Activated T-helper 1 cell treated with anti-CD3 and anti-CD28 coated beads, Interleukin-12 subunit alpha, Interleukin-12 subunit beta, Interleukin-2, Interleukin-4 antibody, amounts not matched to agents 30 ng/mL and 10 ng/mL and 1 ng/mL, durations not matched to agents 14 hours and 24 hours and 36 hours (primary cell): ENCODE measurements at places on chromosomes 6 and 20. TPM values are rescaled to one million over a fixed set of nuclear protein-coding genes. Genes with fewer than 3 reads are reported as not detected.

DNA sequence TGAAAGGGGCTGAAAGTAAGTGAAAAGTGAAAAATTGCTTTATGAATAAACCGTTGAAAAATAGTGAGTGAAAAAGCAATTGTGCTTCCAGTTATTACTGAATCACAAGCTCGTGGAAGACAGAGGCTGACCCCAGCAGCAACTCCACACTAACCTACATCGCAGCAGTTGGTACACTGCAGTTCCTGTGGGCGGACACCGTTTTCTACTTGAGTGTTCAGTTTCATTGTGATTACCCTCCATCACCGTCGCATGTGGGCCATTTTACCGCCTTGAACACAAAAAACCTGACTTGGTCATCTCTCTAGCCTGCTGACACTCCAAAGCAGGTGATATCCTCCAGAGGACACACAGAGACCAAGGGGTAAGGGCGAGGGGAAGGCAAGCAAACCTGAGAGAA is 28.4 kb downstream of the PRDM1 start:
- H3K27ac ChIP-seq = peak overlapping the region; percentile 82
- peaks cover 15% of the 10 kb centered on the region for H3K36me3 ChIP-seq
- peak; percentile 47 for DNase-seq
- H3K4me3 ChIP-seq = peak overlapping the region; percentile 58

GRCh38 chr6:108689272-108690161 is 128.8 kb downstream of the FOXO3 start:
- no peak overlapping the region for H3K4me3 ChIP-seq
- no peak for DNase-seq
- H3K4me1 ChIP-seq = peaks cover 15% of the 10 kb centered on the region
- H3K36me3 ChIP-seq = peaks cover 8% of the 10 kb centered on the region

GRCh38 chr20:44701118-44701857 is 13.9 kb upstream of the CCN5 start:
- no peaks in the 10 kb centered on the region for H3K27me3 ChIP-seq
- no peak for DNase-seq
- no peak overlapping the region for H3K27ac ChIP-seq
- H3K4me3 ChIP-seq = no peak overlapping the region
- no peaks in the 10 kb centered on the region for H3K36me3 ChIP-seq
- H3K4me1 ChIP-seq = no peaks in the 10 kb centered on the region

GRCh38 chr6:148110925-148111324 is 231.7 kb upstream of the SASH1 start:
- H3K27ac ChIP-seq = no peak overlapping the region
- peaks cover 2% of the 10 kb centered on the region for H3K27me3 ChIP-seq
- H3K4me3 ChIP-seq = no peak overlapping the region
- no peaks in the 10 kb centered on the region for H3K36me3 ChIP-seq
- H3K4me1 ChIP-seq = no peaks in the 10 kb centered on the region
- no peak for DNase-seq

DNA sequence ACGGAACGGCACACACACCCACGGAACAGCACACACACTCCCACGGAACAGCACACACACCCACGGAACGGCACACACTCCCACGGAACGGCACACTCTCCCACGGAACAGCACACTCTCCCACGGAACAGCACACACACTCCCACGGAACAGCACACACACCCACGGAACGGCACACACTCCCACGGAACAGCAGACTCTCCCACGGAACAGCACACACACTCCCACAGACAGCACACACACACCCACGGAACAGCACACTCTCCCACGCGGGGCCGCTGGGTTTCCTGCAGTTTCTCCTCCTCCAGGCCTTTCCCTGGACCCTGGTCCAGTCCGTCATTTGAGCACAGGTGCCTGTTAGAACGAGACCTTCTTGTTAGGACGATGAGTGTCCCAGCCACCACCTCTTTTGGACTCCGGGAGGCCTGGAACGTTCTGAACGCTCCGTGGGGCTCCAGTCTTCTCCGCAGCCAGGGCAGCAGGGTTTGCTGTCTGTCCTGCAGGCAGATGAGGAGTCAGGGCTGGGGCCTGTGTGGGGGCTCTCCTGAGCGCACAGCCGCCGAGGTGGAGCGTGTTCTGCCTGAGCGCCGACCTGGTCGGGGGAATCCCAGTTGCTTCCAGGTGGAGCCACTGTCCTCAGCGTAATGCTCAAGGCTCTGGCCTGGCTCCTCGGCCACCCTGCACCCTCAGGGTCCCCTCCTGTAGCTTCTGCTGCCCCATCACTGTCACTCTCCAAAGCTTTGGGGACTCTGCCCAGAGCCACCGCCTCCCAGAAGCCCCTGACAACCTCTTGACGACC is 17.6 kb upstream of the TNFRSF6B start:
- no peaks in the 10 kb centered on the region for H3K4me1 ChIP-seq
- no peak for DNase-seq
- H3K27ac ChIP-seq = peak overlapping the region; percentile 57
- H3K4me3 ChIP-seq = no peak overlapping the region
- H3K36me3 ChIP-seq = peaks cover 16% of the 10 kb centered on the region
- no peaks in the 10 kb centered on the region for H3K27me3 ChIP-seq

- peaks cover 5% of the 10 kb centered on the region for H3K4me1 ChIP-seq
- no peaks in the 10 kb centered on the region for H3K36me3 ChIP-seq
- no peak overlapping the region for H3K4me3 ChIP-seq
- H3K27ac ChIP-seq = no peak overlapping the region
These were observed 74.9 kb upstream of the POU3F2 start for GRCh38 chr6:98759459-98759858.

- no peak overlapping the region for H3K27ac ChIP-seq
- no peak overlapping the region for H3K4me3 ChIP-seq
- DNase-seq = no peak
- H3K27me3 ChIP-seq = no peaks in the 10 kb centered on the region
- no peaks in the 10 kb centered on the region for H3K36me3 ChIP-seq
These were observed 333.1 kb downstream of the ZFAND3 start for GRCh38 chr6:38152620-38153019.

DNA sequence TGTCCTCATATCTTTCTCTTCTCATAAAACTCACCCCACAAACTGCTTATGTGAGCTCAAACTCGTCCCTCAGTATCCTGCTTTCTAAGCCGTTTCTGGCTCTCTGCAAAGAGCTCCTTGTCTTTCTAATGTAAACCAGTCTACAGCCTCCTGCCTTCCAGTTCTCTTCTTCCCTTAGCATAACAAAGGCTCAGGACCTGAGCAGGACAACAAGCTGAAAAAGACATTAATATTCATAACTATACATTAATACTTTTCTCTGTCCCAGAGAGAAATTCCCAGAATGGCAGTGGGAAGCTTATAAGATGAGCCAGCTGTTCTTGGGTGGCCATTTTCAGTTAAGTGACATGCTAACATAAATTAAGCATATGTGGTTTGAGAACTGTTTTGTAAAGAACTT is 207.0 kb upstream of the TCF21 start:
- no peak for DNase-seq
- no peaks in the 10 kb centered on the region for H3K36me3 ChIP-seq
- H3K27me3 ChIP-seq = peaks cover 3% of the 10 kb centered on the region
- no peak overlapping the region for H3K27ac ChIP-seq
- no peaks in the 10 kb centered on the region for H3K4me1 ChIP-seq
- H3K4me3 ChIP-seq = no peak overlapping the region

- H3K4me3 ChIP-seq = no peak overlapping the region
- DNase-seq = no peak
- peaks cover 20% of the 10 kb centered on the region for H3K27me3 ChIP-seq
These were observed 18.1 kb downstream of the HLA-DPB1 start for GRCh38 chr6:33093855-33094254.

- peaks cover 14% of the 10 kb centered on the region for H3K27me3 ChIP-seq
- no peak overlapping the region for H3K4me3 ChIP-seq
- no peak overlapping the region for H3K27ac ChIP-seq
- no peak for DNase-seq
- no peaks in the 10 kb centered on the region for H3K36me3 ChIP-seq
- H3K4me1 ChIP-seq = no peaks in the 10 kb centered on the region
These were observed 91.2 kb upstream of the GLP1R start for GRCh38 chr6:38957426-38957825.

DNA sequence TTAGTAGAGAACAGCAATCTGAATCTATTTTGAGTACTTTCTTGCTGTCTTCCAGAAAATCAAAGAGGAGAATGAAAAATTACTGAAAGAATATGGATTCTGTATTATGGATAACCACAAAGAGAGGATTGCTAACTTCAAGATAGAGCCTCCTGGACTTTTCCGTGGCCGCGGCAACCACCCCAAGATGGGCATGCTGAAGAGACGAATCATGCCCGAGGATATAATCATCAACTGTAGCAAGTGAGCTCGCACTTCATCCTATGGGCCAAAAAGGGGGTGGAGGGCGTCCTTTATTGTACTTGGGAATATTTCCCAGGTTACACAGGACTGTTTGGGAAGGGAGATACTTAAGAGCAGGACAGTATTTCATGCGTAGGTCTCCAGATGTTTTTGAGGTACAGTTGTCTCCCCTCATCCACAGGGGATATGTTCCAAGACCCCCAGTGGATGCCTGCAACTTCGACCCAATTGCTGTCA is 37.3 kb upstream of the PLCG1 start:
- peaks cover 6% of the 10 kb centered on the region for H3K4me1 ChIP-seq
- H3K27me3 ChIP-seq = no peaks in the 10 kb centered on the region
- peaks cover 49% of the 10 kb centered on the region for H3K36me3 ChIP-seq
- no peak overlapping the region for H3K27ac ChIP-seq

GRCh38 chr20:13296070-13296469 is 75.0 kb downstream of the ISM1 start:
- no peaks in the 10 kb centered on the region for H3K36me3 ChIP-seq
- H3K4me3 ChIP-seq = no peak overlapping the region
- no peak overlapping the region for H3K27ac ChIP-seq
- DNase-seq = no peak
- H3K4me1 ChIP-seq = no peaks in the 10 kb centered on the region

GRCh38 chr20:34859367-34859766 is 13.3 kb downstream of the GGT7 start:
- H3K36me3 ChIP-seq = peaks cover 3% of the 10 kb centered on the region
- no peak overlapping the region for H3K27ac ChIP-seq
- H3K4me3 ChIP-seq = no peak overlapping the region
- H3K27me3 ChIP-seq = no peaks in the 10 kb centered on the region
- no peak for DNase-seq

DNA sequence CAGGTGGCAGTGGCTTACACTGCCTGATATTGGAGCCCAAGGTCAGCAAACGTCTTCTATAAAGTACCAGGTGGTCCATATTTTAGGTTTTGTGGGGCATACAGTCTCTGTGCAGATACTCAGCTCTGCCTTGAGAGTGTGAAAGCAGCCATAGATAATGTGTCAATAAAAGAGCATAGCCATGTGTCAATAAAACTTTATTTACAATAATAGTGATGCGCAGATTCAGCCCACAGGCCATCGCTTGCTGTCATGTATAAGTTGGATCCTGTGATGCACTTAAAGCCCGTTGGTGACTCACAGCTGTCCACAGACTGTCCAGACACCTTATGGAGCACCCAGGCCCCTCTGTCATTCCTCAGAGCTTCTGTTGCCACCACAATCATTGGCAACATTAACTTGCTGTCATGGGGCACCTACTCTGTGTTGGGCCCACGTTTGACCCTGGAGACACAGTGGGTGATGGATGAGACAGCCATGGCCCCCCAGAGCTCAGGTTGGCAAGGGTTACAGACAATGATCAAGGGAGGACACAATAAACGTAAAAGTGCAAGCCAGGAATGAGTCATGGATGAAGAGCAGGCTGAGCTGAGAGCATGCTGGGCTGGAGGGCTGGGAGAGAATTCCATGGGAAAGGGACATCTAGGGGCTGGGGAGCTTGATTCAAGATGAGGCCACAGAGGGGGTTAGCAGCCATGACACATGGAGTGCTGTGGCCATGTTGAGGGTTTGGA is 173.6 kb downstream of the TAF4 start:
- no peak for DNase-seq
- H3K36me3 ChIP-seq = no peaks in the 10 kb centered on the region
- no peak overlapping the region for H3K4me3 ChIP-seq
- H3K4me1 ChIP-seq = no peaks in the 10 kb centered on the region

- H3K27me3 ChIP-seq = peaks cover 11% of the 10 kb centered on the region
- H3K27ac ChIP-seq = no peak overlapping the region
- H3K4me1 ChIP-seq = no peaks in the 10 kb centered on the region
- no peak for DNase-seq
- H3K4me3 ChIP-seq = no peak overlapping the region
These were observed 7.1 kb upstream of the TSPYL1 start for GRCh38 chr6:116286773-116287358.

DNA sequence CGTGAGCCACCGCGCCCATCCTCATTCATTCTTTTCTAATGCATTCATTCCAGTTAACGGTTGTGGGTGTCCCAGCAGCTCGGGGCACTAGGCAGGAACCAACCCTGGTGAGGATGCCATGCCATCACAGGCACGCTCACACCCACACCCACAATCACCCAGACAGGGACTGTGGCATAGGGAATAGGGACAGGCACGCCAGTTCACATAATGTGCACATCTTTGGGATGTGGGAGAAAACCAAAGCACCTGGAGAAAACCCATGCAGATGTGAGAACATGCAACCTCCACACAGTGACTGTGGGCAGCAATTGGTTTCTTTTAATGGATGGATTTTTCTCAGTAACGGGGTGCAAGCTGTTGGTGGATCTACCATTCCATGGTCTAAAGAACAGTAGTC is 64.3 kb downstream of the IRF4 start:
- no peak overlapping the region for H3K27ac ChIP-seq
- H3K27me3 ChIP-seq = no peaks in the 10 kb centered on the region
- peaks cover 25% of the 10 kb centered on the region for H3K4me1 ChIP-seq
- H3K4me3 ChIP-seq = no peak overlapping the region
- H3K36me3 ChIP-seq = peaks cover 15% of the 10 kb centered on the region

DNA sequence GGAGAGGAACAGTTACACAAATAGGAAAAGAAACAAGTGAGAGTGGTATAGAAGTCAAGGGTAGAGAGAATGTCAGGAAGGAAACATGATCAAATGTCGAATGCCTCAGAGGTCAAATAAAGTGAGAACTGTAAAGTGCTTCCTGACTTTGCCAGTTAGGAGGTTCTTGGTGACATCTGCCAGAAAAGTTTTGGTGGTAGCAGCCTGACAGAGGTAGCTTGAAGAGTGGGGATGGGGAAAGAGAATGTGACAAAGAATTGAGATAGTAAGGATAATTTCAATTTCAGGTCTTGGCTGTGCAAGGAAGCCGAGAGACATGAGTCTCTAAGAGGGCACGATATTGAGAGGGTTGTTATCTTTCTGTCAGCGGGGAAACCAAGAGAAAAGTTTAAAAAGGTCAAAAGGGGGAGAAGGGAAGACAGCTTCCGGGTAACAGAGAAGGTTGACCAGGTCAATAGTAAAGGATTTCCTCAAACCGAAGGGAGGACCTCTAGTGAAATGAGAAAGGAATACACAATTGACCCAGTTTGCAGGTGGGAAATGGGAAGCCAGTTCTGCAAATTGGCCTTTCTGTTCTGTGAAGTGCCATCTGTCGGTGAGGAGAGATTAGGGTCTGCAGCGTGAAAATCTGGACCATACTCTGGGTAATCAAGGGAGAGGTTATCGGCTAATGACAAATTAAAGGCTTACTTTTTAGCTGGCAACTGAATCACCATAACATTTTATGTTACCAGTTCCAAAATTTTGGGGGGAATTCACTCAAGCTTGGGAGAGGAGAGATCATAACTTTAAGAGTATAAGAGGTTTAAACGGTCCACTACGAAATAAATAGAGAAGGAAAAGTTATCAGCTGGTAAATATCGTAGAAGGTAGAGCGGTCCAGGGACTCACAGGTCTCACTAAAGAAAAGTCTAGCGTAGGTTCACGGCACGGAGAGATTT is 973 bp upstream of the BRD2 start:
- peaks cover 32% of the 10 kb centered on the region for H3K4me1 ChIP-seq
- peaks cover 23% of the 10 kb centered on the region for H3K36me3 ChIP-seq
- H3K27ac ChIP-seq = peak overlapping the region; percentile 97
- DNase-seq = no peak
- peak overlapping the region; percentile 96 for H3K4me3 ChIP-seq

Gene C6orf52
- 3.6 and 6.0 TPM in 2 replicates for total RNA-seq

Gene OPRM1
- not detected in 2 replicates for total RNA-seq

Gene GSTA2
- not detected in 2 replicates for total RNA-seq

Gene AK9
- 2.8 and 3.8 TPM in 2 replicates for total RNA-seq

Gene GSTA3
- total RNA-seq = not detected in 2 replicates

Gene NOX3
- not detected in 2 replicates for total RNA-seq

Gene SMOC2
- not detected in 2 replicates for total RNA-seq

Gene COL9A1
- not detected in 2 replicates for total RNA-seq

Gene HLA-DRA
- 39.3 and 40.1 TPM in 2 replicates for total RNA-seq
